Adipocyte (in vitro differentiated cells): ENCODE measurements at places on chromosomes 4 and X.

DNA sequence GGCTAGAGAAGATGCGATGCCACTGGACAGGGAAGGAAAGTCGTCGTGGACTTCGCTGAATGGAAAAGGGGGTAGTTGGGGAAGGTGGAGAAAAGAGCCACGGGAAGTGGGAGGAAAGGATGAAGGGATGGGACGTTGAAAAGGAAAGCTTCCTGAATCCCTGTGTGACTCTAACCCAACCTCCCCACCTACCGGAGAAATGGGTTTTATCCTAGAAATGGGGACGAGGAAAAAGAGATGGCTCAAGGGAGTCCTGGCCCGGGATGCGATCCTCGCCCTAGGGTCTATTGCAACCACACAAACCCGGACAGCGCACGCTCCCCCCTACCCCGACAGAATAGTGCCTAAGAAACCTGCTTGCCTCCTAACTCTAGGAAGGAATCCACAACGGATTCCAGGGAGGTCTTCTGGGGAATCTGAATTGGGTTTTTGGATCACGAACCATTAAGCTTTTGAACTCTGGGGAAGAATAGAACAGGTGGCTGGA is 738 bp upstream of the TSPAN5 start:
- DNase-seq, result peak; percentile 55

- no peak for DNase-seq
Measured at GRCh38 chr4:53595834-53596233, 4.5 kb upstream of the LNX1 start.

GRCh38 chrX:153469811-153470410 is 465 bp downstream of the HAUS7 start:
- peak; percentile 46 for DNase-seq

- no peak for DNase-seq
Measured at GRCh38 chrX:101397779-101398178, 7.0 kb downstream of the RPL36A start.

- DNase-seq, result peak; percentile 81
Measured at GRCh38 chr4:10554694-10555093, 97.5 kb upstream of the ZNF518B start.

- peak; percentile 25 for DNase-seq
Measured at GRCh38 chr4:159142241-159142640, 39.4 kb downstream of the RAPGEF2 start.

GRCh38 chrX:45714866-45715265 is 514.2 kb upstream of the DIPK2B start:
- peak; percentile 41 for DNase-seq

GRCh38 chr4:151743894-151744293 is 16.9 kb downstream of the GATB start:
- no peak for DNase-seq

DNA sequence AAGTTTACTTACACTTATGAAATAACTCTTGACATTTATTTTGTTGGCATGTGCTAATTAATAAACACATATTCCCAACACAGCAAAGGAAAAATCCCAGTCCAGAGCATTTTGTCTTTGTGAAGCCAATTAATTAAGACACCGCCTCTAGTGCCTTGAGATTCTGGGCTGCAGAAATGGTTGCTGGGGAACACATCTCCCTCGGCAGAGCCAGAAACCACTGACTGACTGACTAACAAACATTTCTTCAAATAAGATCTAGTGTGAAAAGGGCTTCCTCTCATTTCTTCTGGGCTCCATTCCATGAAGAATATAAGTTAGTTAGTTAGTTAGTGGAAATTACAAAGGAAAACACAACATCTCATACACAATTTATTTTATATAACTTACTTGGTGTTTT is 28.4 kb upstream of the NAP1L5 start:
- DNase-seq, result no peak

DNA sequence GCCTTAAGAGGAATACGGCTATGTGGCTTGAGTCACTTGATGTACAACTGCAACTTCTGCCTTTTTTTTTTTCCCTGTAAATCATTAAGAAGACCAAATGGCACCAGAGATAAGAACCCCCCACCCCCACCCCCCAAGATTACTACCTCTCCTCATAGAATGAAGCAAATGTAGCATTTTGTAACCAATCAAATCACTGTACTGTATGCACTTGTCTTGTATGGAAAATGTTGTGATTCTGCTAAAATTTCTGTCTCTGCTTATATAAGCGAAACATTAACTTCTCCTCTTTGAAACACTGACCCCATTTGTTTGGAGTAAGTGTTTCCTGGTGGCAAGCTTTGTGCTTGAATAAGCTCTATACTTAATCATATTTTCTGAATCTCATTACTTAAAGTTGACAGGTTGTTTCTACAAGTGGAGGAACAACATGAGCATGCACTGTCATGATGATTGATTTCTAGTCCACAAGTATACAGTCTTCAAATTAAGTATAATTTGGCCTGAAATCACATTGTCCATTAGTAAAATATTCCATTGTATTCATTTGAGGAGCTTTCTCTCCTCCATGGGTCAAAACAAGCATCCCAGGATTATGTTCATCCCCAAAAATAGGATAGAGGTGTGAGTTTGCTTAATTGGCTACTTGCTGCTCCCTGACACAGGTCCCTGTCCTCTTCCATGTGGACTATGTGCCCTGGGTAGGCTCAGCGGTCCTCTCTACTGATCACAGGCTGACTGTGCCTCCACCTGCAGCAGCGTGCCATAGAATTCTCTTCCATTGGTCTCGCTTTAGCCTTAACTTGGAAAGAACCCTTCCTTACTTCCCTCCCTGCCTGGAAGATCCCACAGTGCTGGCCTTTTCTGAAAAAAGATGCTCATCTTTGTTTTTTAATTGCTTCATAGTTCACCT is 104.0 kb upstream of the BMP2K start:
- DNase-seq, result no peak

GRCh38 chr4:8201321-8201781 is 2.3 kb downstream of the SH3TC1 start:
- no peak for DNase-seq

DNA sequence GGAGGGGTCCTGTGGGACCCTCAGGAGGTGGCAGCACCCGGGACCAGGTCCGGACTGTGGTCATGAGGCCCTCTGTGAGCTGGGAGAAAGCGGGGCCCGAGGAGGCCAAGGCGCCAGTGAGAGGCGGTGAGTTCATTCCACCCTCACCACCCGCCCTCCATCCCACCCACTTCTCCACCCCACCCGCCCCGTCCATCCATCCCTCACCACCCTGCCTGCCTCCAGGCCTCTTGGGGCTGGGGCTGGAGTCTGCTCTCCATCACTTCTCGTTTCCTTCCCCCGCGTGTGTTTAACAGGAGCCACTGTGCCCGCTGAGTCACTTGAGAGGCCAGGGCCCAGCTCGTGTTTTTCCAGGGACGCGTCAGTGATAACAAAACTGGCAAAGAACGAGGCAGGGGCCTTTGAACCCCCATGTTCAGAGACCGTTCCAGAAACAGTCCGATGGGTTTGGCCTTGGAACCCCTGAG is 6.2 kb downstream of the SH3TC1 start:
- DNase-seq, result no peak

DNA sequence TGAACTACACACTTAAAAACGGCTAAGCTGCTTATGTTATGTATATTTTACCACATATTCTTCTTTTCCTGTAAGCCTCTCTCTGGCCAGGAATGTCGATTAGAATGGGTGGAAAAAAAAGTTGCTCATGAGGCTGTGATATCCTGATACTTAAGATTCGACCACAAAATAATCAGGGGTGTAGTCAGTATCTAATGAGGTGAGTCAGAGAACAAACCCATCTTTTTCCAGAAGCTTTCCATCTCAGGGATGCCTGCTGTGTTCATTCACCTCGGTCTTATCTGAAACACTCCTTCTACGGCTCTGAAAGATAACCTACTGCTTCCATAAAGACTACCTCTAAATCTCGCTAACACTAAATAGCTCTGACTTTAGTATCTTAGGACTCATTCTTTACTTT is 142.7 kb upstream of the MAP3K15 start:
- no peak for DNase-seq

DNA sequence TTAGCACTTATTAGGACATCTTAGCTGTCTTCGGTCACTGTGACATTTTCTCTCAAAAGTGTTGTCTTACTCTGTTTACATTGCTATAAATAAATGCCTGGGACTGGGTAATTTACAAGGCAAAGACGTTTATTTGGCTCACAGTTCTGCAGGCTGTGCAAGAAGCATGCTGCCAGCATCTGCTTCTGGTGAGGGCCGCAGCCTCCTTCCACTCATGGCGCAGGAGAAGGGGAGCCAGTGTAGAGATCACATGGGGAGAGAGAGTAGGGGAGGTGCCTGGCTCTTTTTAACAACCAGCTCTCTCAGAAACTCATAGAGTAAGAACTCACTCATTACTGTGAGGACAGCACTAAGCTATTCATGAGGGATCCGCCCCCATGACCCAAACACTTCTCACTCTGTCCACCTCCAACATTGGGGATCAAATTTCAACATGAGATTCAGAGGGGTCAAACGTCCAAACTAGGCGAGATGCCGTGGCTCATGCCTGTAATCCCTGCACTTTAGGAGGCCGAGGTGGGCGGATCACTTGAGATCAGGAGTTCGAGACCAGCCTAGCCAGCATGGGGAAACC is 43.5 kb upstream of the HERC6 start:
- no peak for DNase-seq

DNA sequence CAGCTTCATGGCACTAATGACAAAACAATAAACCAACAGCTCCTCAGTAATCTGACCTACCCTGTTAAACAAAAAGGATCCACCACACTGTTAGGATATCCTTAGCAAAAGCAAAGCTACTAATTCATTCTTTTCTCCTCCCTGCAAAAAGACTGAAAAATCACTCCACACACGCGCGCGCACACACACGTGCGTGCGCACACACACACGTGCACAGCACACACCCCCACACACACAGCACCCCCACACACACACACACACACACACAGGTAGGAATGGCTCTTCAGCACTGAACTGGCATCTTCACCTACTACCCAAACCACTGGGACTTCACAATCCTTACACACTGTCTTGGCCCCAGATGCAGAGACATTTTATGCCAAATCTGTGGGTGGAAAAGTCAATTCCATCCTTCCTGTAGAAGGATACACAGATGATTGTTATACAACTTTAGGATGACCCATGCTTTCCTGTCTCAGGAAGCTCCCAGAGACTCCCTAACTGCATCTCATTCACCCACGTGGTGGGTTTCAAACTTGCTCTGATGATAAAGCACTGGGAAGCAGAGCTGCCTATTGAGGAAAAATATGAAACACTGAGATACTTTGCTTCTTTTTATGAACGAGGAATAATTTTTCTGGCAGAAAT is 102.5 kb downstream of the TSPAN5 start:
- no peak for DNase-seq

DNA sequence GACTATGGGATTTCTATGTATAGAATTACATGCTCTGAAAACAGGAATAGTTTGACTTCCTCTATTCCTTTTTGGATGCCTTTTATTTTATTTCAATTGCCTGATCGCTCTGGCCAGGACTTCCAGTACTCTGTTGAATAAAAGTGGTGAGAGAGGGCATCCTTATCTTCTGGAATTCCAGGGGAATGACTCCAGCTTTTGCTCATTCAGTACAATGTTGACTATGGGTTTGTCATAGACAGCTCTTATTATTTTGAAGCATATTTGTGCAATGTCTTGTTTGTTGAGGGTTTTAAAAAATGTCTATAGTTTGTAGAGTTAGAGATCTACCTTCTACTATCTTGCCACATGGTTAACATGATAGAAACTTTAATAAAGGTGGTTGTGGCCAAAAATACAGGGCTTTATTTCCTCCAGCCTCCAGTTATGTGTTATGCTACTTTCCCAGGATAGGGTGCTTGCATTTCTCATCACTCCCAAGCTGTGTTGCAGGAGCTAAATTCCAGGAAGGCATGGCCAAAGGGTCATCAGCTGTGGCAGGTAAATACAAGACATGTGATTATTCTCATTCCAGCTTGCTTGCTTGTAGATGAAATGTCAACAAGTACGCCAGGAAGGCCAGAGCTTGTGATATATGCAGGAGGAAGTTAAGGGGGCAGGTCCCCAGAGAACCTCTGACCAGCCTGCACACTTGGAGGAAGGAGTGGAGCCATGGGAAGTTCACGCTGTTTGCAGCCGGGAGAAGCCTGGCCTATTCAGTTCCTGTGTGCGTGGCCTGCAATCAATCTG is 142.4 kb upstream of the CPXCR1 start:
- DNase-seq, result no peak

DNA sequence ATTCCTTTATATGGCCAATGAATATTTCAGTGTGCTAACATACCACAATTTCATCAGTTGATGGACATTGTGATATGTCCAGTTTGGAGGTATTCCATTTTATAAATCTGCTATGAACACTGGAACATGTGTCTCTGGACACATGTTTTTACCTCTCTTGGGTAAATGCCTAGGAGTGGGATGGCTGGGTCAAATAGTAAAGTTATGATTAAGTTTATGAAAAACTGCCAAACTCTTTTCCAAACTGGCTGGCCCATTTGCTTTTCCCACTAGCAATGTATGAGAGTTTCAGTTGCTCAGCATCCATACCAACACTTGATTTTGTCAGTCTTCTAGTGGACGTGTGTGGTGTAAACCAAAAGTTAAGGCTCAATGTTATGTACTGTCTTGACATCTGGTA is 40.5 kb downstream of the CEP44 start:
- DNase-seq, result no peak
